CD8-positive, alpha-beta T cell (primary cell): ENCODE measurements at places on chromosomes 2 and 18.

DNA sequence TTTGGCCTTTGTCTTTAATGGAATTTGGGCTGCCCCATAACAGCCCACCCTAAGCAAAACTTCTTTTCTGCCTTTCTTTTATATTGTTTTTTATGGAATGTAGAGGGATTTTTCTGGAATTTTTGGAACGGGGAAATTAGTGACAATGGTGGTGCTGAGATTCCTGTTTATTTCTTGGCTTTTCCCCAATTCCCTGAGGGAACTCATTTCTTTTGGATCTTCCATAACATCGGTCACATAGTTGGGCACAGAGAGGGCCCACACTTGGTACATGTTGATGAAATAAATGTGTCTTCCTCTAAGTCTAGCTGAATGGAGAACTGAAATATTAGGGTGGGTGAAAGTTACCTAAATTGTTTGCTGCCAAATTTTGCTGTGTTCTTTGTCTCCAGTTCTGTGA lies 191.6 kb upstream of the TNP1 start:
- DNase-seq = no peak

- DNase-seq = no peak
Measured at GRCh38 chr2:183892315-183892941, 705.9 kb upstream of the ZNF804A start.

GRCh38 chr2:104254017-104254416 lies 599.9 kb upstream of the POU3F3 start:
- no peak for DNase-seq

DNA sequence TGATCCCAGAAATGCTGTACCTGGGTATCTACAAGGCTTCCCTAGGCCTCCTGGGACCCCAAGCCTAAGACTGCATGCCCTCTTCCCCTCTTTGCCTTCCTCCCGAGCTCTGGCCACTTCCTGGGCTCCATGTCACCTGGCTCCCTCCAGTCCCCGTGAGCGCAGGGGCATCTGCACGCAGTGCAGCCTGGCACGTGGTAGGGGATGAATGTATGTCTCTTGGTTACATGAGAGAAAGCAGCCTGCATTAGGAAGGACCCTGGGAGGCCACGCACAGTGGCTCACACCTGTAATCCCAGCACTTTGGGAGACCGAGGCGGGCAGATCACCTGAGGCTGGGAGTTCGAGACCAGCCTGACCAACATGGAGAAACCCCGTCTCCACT lies 15.8 kb downstream of the PASK start:
- no peak for DNase-seq

- DNase-seq = no peak
Measured at GRCh38 chr2:119734047-119734446, 25.7 kb upstream of the PTPN4 start.

DNA sequence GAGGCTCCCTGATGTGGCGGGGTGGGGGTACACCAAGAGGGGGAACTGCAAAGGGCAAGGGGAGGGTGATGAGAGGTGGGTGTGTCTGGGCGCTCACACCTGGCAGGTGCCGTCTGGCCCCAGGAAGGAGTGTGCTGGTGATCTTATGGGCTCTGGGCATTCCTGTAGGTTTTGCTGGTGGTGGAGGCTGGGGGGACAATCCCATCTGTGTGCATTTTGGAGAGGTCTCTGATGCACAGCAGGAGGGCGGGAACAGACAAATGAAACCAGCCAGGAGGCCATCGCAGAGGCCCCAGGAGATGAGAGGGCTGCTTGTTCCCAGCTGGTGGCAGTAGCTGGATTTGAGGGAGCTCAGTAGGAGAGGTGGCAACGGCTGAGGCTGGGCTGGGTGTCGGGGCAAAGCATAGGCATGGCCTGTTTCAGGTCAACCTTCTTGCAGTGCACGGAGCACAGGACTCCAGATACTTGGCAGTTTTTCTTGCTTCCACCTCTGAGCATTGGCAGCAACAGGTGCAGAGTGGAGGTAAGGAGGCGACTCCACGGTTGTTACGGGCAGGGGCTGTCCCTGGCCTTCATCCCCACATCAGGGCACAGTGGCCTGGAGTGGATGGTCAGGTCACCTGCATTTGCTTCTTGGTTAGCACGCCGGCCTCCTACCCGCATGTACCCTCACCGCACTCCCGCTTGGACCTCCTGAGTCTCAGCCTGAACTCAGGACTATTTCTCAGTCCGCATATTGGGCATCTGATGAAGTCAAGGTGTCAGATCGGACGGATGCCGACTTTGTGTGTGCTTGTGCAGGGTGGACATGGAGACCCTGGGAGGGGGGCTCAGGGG lies 194.2 kb upstream of the HDAC4 start:
- DNase-seq = no peak

GRCh38 chr2:79860228-79861058 lies 347.6 kb downstream of the CTNNA2 start:
- DNase-seq = no peak

GRCh38 chr2:167475791-167476190 lies 587.5 kb downstream of the XIRP2 start:
- DNase-seq = no peak

DNA sequence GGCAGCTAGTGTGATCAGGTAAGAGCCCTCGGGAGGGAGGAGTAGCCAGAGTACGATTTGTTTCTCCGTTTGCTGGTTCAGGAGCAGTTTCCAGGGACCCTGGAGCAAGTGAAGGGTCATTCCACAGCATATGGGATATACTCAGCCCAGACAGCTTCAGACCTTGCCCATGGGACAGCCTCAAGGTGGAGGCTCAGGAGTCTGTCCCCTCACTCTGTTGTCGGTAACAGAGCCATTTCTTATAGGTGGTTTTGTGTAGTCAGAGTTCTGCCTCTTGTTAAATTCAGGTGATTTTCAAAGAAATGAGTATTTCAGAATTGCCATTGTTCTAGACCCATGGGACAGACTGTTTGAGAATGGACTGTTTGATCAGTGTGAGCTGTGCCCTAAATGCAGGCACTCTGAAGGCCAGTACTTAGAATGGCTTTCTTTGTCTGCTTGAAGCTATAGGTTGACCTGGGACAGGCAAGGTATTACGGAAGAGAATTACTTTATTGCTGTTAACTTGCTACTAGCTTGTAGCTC lies 15.2 kb downstream of the FMNL2 start:
- no peak for DNase-seq

GRCh38 chr18:379681-380330 lies 112.0 kb upstream of the THOC1 start:
- DNase-seq = no peak

DNA sequence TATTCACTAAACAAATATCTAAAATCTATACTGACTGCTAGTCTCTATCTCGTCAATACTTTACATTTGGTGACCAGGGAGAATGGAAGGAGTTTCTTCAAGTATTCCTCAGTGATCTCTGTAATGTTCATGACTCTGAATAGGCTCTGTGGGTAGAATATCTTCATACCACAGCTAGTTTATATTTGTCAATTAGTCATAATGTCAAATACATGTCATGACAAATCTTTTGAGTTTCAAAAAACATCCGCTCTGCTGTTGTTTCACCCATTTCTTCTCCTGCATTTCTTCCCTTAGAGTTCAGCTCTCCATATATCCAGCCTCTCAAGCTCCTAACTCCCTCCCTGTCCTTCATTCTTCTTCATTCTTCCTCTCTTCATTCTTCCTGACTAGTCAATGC lies 206.5 kb upstream of the FANCL start:
- no peak for DNase-seq

DNA sequence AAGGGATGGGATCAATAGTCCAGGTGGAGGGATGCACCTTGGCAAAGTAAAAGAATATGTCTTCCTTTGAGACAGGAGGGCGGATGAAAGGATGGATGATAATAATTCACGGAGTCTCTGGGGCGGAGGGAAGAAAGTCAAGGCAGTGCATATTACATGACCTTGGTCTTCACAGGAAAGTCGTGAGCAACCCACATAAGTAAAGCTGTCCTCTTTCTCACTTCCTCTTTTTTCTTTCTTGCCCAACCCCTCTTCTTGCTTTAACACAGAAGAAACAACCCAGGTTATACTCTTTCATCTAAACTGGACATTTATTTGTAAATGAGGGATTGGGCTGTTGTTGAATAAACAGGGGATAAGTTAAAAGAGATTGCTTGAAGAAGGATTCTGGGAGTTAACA lies 168.7 kb upstream of the SKOR2 start:
- no peak for DNase-seq

- DNase-seq = no peak
Measured at GRCh38 chr2:157173740-157174184, 83.7 kb upstream of the GALNT5 start.

DNA sequence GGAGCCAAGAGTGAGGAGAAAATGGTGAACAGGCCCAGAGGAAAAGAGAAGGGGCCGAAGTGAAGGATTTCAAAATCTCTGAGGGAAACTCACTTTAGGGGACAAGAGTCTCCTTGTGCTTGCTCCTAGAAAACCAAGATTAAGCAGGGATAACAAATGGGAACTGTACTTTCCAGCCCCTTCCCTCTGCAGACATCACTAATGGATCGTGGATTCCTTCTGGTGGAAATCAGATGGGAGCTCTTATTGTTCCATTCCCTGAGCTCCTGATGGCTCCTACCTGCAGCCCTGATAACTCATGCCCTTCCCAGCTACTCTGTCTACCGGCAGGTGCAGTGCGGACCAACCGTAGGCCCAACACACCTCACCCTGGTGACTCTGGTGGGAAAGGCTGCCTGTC lies 20.6 kb upstream of the RESP18 start:
- DNase-seq = no peak

- no peak for DNase-seq
Measured at GRCh38 chr2:9003366-9003615, 193 bp downstream of the MBOAT2 start.

DNA sequence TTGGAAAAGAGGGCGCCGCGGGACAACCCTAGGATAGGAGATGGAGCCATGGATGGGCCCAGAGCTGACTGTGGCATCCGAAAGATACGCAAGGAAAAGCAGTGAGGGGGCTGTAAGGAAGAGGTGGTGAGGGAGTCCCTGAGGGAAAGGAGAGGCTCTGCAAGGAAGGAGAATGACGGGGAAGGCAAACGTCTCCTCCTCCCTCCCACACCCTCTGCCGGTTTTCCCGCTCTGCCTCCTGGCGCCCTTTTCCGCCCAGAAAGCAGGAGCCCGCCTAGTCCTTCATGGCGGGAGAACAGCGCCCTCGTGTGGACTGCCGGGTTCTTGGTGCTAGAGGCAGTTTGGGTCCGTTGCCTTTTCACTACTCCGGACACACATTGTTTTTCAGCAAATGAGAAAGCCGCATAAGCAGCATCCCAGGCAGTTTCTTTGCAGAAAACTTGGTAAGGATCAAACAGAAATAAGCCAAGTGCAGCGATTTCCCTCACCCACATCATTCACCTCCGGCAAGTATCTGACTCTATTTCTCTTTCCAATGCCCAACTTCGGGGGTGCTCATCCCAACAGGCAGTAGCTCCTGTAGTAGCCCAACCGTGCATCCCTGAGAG lies 200.4 kb downstream of the INO80D start:
- peak; percentile 29 for DNase-seq

- DNase-seq = no peak
Measured at GRCh38 chr2:33136566-33136965, 189.8 kb downstream of the LTBP1 start.

DNA sequence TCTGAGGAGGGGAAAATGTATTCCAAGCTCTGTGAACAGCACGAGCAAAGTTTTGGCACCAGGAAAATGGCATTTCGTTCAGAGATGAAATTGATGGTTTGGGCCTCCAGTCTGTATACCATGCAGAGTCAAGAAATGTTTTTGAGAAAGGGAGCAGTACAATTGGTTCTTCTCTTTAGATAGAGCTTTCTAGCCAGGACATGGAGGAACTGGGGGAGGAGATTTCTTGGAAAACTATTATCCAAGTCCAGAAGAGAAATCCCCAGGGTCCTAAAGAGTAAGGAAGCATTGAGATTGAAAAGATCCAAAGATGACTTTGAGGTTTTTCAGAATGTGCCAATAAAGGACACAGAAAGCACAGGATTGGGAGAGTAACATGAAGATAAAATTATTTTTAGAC lies 432.4 kb downstream of the TNS1 start:
- DNase-seq = no peak

GRCh38 chr18:49730951-49731391 lies 82.4 kb downstream of the ACAA2 start:
- DNase-seq = no peak

DNA sequence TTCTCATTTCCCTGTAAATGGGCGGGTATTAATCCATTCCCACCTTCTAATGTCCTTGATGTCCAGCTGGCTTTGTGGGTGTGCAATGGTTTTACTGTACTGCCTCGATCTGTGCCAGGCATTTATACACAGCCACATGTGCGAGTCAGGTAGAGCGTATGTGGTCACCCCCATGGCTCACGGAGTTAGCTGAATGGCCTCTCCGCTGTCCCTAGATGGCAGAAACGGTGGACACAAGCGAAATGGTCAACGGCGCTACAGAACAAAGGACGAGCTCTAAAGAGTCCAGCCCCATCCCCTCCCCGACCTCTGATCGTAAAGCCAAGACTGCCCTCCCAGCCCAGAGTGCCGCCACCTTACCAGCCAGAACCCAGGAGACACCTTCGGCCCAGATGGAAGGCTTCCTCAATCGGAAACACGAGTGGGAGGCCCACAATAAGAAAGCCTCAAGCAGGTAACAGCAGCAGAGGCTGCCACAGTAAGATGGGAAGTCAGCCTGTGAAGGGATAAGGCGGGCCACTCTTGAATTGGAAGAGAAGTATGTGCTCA lies 59.1 kb upstream of the EML6 start:
- no peak for DNase-seq

- no peak for DNase-seq
Measured at GRCh38 chr2:180015951-180016709, 9.0 kb upstream of the CWC22 start.

DNA sequence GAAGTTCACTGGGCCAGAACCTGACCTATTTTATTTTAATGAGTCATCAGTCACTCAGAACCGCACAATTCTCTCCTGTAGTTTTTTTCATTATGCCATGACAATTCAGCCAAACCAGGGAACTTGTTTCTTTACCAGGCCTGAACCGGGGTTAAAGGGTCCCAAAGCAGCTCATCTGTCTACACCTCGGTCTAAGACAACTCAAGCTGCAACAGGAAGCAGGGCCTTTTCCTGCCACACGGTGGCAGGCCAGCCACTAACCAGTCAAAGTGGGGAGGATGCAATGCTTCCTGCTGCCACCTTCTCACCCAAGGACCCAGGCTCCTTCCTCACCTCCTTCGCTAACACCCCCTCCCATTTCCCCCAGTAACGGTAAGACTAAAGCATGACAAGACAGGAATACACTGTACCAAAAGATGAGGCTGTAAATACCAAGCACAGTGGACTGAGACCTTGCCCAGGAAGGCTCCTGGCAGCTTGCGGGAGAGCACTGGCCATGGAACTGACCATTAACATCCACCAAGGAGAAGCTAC lies 56.7 kb upstream of the ACKR3 start:
- peak; percentile 52 for DNase-seq

GRCh38 chr2:126614524-126615227 lies 41.3 kb upstream of the GYPC start:
- DNase-seq = no peak

DNA sequence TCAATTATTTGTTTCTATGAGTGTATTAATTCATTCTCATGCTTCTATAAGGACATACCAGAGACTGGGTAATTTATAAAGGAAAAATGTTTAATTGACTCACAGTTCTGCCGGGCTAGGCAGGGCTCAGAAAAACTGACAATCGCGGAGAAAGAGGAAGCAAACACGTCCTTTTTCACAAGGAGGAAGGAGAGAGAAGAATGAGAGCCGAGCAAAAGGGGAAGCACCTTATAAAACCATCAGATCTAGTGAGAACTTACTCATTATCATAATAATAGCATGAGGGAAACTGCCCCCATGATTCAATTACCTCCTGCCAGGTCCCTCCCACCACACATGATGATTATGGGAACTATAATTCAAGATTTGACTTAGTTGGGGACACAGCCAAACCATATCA lies 294.0 kb downstream of the DSC3 start:
- no peak for DNase-seq

GRCh38 chr2:217286833-217287232 lies 427.0 kb upstream of the TNP1 start:
- no peak for DNase-seq
